GM12892 (cell line): ENCODE measurements at places on chromosomes 2 and 18.

- DNase-seq: peak; percentile 82
These were observed at the start of gene ITPRID2 for GRCh38 chr2:181891258-181891965. Gene ITPRID2 (plus strand): TSS chr2:181891730. CDS start chr2:181892067, 337 bp downstream.

DNA sequence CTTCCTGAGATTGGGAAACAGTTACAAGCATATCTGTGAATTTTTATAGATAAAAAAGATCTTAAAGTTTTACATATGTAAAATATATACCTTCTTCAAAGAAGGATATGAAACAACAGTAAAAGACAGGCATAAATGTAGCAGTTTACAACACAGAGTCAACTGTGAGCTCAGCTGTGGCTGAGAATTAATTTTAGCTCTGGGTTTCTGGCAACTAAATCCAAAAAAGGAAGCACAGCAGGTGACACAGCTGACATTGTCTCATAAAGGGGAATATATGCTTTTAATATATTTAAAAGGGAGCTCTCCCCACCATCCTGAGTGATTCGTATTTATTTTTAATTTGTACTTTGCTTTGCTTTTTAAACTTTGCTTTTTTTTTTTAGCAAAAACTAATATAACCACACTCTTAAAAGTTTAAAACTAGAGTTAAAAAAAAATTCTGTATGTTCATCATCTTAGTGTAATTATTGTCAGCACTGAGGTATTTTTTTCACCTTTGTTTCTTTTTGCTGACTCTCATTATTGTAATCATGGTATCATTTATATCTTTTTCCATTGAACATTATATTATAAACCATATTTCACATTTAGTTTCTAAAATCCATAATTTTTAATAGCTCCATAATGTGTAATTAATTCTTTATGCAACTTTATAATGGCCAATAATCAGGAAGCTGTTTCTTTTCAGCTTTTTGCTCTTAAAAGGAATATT lies 6.7 kb downstream of the TUBB6 start:
- DNase-seq: no peak

GRCh38 chr2:101731221-101732054 lies 33.9 kb downstream of the MAP4K4 start:
- no peak for DNase-seq

- no peak for DNase-seq
These were observed 9.8 kb upstream of the NDUFV2 start for GRCh38 chr18:9092665-9093064.

DNA sequence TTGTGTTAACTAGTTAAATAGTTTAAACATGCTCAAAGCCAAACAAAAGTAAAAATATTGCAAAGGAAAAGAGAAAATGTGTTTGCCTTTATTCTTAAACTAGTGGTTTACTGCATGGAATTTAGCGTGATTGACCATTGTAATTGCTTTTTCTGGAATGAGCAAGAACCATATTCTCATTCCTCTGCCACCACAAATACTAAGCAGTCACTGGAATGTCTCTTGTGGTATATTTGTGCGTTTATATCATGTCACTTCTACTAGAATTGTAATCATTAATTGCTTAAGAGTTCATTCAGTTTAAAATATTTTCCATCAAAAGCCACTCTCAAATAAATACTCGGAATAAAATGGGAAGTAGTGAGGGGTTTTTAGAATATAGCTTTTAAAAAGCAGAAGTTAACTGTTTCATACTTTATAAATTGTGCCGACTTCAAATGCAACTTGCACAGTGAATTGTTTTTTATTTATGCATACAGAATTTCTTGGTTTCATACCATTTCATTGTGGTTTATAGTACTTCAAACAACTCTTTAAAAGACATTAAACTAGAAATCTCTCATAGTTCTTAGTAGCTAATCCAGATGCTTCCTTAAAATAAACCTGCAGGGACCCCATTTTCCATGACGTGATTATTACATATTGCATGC lies 288.1 kb downstream of the EPHA4 start:
- DNase-seq: no peak

- no peak for DNase-seq
These were observed 107.5 kb upstream of the PELI1 start for GRCh38 chr2:64251497-64252250.

DNA sequence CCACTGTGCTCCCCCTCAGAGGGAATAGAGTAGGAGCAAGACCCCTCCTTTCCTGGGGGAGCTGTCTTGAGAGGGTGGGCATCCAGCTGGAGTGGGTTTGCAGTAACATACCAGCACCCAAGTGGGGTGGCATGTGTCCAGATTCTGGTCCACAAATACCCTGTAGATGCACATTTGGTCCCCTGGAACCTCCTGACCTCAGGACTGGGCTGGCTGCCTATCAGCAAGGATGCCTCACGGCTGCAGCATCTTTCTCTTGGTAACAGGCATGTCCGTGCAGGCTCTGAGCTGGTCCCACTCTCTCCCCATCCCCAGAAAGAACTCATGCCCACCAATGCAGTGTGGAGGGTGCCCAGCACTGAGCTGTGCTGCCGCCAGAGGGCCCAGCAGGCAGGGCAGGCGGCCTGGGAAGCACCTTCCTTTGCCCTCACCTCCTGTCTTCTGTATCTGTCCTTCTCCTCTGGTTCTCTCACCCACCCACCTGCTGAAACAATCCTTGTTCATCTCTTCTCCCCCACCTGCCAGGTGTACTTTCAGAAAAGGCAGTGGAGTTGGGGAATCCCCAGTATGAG lies 47.4 kb downstream of the ITGB1BP1 start:
- peak; percentile 40 for DNase-seq

DNA sequence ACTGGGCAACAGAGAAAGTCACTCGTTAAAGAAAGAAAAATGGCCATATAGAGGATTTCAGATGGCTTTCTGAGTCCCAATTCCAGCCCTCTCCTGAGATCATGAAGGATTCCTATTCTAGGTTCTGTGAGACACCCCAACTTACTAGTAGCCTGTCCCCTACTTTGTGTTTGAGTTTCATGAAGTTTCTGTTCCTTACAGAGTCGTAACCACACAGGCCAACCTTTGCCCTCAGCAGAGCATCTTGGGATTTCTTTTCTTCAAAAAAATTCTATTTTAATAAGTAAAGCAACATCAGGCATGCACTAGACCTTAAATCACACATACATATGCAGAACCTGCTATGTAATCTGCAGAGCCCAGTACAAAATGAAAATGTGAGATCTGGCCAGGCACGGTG lies 30.4 kb downstream of the TMEM247 start:
- no peak for DNase-seq
